Frontal cortex (tissue), 4 donors: ENCODE measurements at places on chromosomes 11 and 22.

DNA sequence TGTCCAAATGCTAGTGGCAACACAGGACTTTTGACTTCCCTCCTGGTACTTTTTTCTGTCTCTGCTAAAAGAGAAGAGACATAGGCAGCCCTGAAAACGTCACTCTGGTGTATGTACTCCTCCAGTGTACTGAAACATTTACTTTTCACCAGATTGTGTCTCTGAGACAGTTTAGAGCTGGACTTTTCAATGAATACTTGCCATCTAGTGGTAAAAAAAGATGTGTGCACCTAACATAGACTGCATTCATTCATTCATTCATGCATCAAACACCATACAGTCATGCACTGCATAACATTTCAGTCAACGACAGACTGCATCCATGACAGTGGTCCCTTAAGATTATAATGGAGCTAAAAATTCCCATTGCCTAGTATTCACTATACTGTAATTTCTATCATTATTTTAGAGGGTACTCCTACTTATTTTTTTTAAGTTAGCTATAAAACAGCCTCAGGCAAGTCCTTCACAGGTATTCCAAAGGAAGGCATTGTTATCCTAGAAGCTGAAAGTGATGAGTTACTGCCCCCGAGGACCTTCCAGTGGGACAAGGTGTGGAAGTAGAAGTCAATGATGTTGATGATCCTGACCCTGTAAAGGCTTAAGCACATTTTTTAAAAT lies 186.2 kb downstream of the SPON1 start:
- no peak for DNase-seq

DNA sequence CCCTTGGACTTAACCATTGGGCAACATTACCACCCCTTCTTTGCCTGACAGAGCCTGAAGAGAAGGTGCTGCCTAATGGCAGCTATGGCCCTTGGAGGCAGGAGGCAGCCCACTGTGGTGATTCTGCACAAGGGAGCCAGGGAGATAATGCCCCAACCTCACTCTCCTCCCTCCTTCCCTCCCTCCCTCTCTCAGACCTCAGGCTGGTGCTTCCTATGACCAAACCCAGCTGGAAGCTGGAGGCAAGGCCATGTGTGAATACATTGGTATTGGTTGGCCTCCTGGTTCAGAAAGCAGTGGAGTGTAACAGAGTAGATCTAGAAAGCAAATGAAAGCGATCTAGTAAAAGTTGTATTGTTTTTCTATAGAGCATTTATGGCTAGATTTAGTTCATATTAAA lies 233.1 kb downstream of the CSNK2A3 start:
- no peak for DNase-seq

DNA sequence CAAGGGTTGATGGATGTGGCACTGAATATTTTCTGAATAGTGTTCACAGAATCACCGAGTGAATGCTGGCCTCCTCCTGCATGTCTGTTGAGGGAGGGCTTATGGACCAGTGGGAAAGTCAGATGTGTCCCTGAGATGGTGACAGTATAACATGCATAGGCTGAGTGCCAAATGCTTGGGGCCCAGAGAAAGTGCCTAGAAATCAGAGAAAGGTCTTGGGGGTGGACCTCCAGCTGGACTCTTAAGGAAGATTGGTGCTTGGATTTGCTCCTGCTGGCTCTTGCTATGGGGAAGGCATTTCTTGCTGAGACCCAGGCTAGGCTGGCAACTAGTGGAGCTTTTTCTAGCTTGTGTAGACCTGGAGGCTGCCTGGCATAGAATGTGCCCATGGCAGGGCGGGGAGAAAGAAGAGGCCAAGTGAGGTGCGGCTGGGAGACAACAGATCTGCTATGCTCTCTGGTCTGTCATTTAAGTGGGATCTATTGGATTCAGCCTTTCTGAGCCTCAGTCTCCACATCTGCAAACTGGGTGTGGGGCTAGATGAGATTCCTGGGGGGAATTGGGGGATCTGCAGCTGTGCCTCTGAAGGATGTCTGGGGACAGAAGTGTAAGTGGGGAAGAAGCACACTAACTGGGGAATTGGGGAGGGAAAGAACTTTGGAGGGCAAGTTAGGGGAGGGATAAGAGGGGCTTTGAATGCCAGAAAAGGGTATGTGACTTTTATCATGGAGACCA lies 27.4 kb downstream of the ZNRF3 start:
- DNase-seq = no peak

DNA sequence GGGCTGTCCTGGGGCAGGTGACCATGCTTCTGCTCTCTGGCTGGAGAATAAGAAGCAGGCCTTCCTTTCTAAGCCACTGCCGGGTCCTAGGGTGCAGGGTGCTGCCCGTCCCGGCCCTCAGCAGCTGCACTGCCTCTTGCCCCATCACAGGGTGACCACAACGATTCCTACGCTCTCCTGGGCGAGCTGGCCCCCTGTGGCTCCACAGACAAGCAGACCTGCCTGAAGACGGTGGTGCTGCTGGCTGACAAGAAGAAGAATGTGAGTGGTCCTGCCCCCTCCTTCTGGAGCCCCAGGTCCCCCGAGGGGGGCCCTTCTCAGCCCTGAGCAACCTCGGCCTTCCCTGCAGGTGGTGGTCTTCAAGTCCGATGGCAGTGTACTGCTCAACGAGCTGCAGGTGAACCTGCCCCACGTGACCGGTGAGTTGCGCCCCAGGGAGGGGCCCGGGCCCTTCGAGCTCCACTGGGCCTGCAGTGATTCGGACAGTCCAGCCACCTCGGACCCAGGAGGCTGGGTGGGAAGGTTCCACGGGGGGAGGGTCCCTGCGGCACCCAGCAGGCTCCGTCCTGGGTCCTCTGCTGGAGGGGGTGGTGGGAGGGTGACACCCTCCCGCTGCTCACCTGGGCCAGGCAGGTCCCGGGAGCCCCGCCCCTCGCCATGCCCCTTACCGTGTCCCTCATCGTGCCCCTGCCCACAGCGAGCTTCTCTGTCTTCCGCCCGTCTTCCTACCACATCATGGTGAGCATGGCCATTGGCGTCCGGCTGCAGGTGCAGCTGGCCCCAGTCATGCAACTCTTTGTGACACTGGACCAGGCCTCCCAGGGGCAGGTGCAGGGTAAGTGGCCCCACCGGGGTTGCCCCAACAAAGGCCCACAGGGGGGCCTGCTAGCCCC lies 8.3 kb downstream of the MUC2 start:
- no peak for DNase-seq

GRCh38 chr11:70525006-70525405 lies 126.7 kb downstream of the CTTN start:
- no peak for DNase-seq

- no peak for DNase-seq
Measured at GRCh38 chr11:101508370-101508769, 75.4 kb downstream of the TRPC6 start.

GRCh38 chr11:68837583-68838571 lies 3.8 kb downstream of the CPT1A start:
- no peak for DNase-seq

GRCh38 chr22:47036936-47037485 lies 274.6 kb downstream of the TBC1D22A start:
- no peak for DNase-seq

DNA sequence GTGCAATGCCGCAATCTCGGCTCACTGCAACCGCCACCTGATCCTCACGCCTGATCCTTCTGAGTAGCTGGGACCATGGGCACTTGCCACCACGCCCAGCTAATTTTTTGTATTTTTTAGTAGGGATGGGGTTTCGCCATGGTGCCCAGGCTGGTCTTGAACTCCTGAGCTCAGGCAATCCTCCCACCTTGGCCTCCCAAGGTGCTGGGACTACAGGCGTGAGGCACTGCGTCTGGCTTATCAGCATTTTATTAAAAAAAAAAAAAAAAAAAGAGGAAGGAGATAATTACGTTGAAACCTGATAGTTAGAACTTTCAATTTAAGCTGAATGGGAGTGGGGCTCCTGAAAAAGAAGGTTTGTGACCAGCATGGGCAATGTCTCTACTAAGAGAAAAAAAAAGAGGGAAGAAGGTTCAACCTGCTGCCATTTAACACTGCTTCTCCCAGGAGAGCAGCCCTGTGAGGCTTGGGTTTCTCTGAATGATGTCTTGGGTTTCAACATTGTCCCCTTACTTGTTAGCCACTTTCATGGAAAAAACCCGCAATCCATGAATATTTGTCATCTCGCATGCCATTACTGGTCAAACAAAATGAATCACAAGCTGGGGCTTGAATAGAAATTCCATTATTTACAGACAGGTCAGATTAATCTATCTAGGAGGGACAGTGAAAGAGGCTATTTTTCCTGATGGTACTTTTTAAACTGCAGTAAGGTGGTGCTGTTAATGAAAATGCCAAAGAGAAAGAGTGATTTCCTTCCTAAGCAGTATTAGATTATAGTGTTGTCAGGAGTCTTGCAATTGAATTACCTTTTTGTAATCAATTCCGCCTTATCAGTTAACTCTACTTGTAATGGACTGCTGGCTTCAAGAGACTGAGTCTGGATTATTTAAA lies 72.5 kb downstream of the PACS1 start:
- no peak for DNase-seq

DNA sequence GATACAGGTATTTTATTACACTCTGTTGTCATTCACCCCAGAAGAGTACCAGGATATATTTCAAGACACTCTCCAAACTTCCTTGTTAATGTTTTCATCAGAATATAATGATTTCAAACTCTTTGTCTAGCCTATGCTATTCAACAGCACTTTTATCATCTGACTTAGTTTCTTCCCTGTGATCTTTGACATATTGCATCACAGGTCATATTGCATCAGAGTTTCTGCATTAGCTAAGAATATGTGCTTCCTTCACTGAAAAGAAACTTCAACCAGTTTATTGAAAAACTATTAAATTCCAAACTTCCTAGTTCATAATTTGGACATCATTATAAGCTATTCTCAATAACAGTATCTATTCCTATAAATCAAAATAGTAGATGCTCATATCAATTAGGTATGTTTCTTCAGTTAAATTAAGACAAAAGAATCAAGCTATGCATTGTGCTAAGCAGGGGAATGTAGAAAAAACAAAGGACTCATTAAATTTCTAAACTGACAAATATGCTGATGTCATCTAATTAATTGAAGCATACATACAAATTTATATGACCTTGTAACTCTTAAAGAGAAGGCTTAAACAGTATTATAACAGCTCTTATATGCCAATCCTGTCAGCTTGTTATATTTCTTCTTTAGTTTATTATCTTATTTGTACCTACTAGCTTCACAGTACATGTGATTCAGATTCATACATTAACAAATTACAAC lies 361.8 kb upstream of the LUZP2 start:
- no peak for DNase-seq

DNA sequence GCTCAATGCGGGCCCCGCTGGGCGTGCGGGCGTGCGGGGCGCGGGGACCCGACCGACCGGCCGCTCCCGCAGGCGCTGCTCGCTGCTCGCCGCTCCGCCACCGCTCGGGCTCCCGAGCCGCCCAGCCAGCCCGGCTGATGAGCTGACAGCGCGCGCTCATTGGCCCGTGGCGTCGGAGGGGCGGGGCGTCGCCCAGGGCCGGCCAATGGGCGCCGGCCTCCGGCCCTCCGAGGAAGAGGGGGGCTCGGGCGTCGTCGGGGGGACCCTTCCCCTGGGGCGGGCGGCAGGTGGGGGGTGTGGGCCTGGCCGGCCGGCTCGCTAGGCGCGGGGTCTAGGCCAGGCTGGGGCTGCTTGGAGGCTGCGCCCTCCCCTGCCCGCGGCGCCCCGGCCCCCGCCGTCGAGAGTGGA lies at the start of gene SCUBE1:
TSS of gene SCUBE1 (minus strand) at position 111 of the 408 bp plus-strand sequence. CDS start 111 bp downstream, outside the sequence.
- DNase-seq = peak; percentile 75

DNA sequence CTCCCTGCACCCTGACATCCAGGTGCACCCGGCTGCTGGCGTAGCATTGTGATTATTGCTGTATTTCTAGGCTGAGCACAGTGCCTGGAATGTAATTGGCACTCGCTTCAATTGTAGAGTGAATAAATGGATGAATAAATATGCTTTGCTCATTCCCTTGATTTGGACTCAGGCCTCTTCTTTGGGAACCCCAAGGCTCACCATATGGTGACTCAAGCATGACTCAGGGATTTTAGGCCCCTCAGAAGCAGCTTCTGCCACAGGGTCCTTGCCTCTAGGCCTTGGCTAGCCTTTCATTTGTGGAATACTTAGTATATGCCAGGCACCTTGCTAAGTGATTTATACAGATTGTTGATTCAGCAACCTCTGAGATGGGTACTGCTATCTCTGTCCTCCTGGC lies 78.9 kb downstream of the GRIK4 start:
- no peak for DNase-seq

GRCh38 chr11:126978165-126978564 lies 22.4 kb downstream of the KIRREL3 start:
- no peak for DNase-seq

- no peak for DNase-seq
Measured at GRCh38 chr11:114265122-114265878, 30.9 kb upstream of the NNMT start.

- no peak for DNase-seq
Measured at GRCh38 chr11:119375337-119376196, 5.9 kb downstream of the USP2 start.

- no peak for DNase-seq
Measured at GRCh38 chr11:74846770-74847169, 98.1 kb downstream of the RNF169 start.

GRCh38 chr11:119974467-119974866 lies 163.4 kb downstream of the TRIM29 start:
- no peak for DNase-seq

DNA sequence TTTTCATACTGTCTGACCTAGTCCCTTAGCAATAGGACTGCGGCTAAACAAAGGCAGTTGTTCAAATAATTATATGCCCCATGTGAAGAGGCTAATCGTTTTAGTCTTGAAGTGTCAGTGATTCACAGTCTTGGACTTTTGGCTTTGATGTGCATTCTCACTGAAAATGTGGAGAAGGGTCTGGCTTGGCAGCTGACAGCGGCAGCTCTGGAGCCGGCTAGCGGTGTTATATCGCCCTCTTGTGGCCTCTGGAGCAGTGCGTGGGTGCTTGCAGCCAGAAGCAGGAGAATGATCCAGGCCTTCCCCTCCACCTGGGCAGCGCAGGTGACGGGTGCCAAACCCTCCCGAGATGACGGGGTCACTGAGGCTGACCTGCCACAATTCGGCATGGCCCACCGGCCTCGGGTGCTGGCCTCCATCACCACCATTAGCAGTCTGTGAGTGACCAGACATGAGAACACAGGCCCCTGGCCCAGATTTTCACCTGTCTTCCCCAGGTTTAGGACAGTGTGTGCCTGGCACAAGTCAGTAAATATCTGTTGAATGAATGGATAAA lies 90.3 kb upstream of the PITPNB start:
- peak; percentile 77 for DNase-seq

DNA sequence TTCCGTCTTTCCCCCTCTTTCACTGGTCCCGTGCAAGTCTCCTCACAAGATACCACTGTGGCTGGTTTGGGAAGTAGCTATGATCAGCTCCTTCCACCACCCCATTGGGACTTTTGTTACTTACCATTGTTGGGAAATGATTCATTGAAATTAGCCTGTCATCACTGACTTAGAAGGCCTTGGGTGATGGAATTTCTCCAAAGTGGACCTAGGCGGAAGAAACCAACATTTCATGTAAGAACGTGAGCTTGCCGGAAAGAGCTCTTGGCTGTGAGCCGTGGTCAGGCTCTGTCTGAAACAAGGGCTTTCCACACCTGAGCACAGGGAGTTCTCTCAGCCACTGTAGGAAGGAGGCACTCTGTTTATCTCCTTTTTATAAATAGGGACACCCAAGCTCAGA lies 23.5 kb upstream of the CRYBB3 start:
- DNase-seq = no peak

GRCh38 chr11:19162951-19163505 lies 38.8 kb downstream of the CSRP3 start:
- no peak for DNase-seq
